ENCODE measurements at places on chromosomes 5 and 9. TPM values are rescaled to one million over a fixed set of nuclear protein-coding genes. Genes with fewer than 3 reads are reported as not detected.

DNA sequence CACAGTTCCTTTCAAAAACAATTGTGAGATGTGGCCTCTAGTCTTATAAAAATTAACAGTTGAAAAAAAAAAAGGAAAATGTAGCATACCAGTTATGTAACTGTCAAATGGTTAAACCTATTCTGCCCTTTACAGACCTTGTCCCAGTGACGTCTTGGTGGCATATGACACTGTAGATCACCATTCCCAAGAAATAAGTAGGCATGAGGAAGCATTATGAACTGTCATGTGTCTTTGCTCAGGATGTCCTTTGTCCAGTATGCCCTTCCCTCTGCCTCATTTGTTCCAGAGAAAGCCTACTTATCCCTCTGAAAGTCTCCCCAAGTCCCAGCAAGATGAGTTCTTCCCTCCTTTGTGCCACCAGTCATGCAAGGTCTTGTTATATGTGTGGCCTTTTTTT lies 63.2 kb downstream of the PAM start:
- DNase-seq: no peak

DNA sequence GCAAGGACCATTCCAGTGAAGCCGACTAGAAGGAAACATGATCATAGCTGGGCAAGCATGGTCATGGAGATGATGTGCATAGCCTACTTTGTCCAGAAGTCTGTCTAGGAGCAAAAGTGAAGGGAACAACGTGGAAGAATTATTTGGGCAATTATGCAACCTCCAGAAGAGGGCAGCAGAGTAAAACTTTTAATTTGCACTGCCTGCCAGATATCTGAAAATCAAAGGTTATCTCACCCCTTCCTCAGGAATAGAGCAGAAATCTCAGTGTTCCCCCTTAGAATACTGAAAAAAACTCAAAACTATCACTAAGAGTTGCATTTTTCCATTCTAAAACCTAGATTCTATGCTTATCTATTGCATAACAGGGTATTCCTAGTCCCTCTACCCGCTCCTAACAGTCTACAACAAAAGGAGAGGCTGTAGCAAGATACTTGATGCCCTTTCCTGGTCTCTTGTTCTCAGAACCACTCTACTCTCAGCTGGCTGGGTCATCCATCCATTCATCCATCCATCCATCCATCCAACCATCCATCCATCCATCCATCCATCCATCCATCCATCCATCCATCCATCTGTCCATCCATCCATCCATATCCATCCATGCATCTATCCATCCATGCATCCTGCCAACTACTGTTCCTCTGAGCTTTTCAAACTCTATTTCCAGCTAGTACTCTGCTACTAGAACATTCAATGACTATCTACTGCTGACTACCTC lies 8.4 kb upstream of the SETD9 start:
- peak; percentile 46 for DNase-seq

DNA sequence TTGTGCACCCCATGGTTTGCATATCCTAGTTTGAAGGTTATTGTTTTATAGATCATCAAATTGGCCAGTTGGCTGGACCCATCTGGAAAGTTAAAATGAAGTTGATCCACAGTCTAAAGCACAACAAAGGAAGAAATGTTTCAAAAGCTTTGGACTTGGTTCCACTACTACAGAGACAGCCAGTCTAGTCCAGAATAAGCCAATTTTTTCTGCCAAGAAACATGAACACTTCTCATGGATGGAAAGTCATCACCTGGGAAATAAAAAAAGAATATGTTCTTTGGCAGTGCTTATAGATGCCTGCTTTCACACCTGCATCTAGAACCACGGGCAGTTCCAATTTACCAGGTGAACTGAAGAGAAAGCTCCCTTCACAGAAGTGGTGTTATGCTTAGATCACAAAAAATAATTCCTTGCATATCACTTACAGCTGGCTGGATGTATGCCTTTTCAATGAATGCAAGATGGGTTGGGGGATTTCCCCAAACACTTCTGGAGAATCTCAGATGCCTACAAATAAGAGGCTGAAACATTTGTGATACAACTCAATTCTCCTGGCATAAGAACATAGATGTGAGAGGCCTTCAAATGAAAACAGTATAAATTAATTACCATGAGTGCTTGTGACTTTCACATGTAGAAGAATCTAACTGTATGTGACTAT lies 26.9 kb downstream of the C9 start:
- no peak for DNase-seq

DNA sequence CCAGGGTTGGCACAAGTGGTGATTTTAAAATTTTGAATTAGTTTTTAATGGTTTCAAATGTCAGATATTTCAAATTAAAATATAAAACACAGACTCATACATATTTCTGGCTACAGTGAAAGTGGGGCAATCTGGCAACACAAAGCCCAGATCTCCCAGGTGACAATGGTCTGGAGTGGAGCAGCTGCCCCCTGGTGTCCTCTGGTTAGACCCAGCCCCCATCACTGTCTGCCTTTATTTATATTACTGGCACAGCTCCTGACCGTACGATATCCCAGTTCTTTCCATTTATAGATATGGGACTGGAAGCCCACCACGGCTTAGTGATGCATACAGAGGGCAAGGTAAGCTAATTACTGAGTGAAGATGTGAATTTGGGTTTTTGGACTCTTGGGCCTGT lies 37.3 kb downstream of the MACIR start:
- no peak for DNase-seq

DNA sequence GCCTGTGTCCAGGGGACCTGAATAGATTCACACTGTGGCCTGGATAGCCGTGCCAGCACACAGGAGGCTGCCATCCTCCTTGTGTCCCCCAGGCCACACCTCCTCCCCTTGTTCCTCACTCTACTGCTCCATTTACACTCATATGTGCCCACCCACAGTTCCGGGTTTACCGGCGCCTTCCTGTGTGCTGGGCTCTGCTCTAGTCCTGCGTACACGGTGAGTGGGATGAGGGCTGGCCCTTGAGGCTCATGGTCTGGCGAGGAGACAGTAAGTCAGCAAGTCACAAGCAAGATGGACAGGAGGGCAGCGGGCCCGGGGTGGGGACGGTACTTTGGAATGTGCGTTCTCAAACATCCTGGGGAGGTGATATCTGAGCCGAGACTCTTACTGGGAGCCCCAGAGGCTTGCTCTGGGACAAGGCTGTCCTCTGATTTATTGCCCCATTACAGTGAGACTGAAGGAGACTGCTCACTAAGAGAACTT lies 32.4 kb upstream of the NXNL2 start:
- no peak for DNase-seq

DNA sequence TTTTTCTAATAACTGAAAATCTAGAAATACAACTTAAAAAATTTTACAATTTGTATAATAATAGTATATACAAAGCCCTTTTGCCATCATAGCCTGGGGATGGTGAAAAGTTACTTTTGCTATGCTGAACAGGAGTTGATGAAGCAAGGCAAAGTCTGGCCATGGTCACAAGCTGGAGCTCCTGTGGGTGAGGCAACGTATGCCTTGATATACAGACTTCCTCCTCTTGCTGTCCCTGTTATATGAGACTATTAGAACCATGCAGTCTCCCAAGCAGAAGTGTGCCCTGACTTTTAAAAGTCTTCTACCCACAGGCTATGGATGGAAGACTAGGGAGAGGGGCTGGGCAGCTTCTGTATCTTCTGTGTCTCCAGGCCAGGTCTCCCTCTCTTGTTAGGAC lies 15.7 kb downstream of the FAM151B start:
- no peak for DNase-seq

DNA sequence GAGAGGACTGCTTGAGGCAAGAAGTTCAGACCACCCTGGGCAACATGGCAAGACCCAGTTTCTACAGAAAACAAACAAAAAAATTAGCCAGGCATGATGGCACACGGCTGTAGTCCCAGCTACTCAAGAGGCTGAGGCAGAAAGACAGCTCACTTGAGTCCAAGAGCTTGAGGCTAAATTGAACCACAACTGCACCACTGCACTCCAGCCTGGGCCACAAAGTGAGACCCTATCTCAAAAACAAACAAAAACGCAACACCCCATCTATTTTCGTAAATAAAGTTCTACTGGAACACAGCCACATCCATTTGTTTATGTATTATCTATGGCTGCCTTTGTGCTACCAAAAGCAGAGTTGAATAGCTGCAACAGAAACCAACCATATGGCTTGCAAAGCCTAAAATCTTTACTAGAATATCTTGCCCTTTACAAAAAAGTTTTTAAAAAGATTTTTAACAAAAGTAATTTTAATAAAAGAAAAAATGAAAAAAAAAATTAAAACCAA lies 67.5 kb downstream of the SETX start:
- no peak for DNase-seq

- DNase-seq: no peak
These were observed 1399.2 kb upstream of the CDH6 start for GRCh38 chr5:29794141-29794787.

DNA sequence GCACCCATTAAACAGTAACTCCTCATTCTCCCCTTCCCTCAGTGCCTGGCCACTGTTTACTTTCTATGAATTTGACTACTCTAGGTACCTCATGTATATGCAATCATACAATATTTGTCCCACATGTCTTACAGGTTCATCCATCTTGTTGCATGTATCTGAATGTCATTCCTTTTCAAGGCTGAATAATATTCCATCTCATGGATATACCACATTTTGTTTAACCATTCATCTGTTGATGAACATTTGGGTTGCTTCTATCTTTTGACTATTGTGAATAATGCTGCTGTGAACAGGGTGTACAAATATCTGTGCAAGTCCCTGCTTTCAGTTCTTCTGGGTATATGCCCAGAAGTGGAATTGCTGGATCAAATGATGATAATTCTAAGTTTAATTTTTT lies 40.9 kb downstream of the INIP start:
- DNase-seq: no peak

GRCh38 chr9:93895535-93895934 lies 59.6 kb downstream of the BARX1 start:
- no peak for DNase-seq

- no peak for DNase-seq
These were observed 152.2 kb downstream of the FGF18 start for GRCh38 chr5:171571663-171572062.

DNA sequence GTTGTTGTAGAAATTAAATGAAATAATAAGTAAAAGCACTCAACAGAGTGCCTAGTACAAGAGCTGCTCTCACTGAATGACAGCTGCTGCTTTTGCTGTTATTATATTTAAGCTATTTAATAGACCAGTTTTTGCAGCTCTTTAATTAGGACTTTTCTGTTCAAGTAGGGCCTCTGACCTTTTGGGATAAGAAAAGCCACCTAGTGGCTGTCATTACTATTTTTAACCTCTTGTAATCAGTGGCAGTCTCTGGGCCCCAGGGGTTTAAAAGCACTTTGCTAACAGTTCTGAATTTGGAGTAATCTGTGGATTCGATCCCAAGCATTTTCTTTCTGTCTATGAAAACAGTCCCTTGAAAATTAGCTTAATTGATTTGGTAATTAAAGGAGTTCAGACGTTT lies 121.1 kb downstream of the NUDT12 start:
- no peak for DNase-seq

DNA sequence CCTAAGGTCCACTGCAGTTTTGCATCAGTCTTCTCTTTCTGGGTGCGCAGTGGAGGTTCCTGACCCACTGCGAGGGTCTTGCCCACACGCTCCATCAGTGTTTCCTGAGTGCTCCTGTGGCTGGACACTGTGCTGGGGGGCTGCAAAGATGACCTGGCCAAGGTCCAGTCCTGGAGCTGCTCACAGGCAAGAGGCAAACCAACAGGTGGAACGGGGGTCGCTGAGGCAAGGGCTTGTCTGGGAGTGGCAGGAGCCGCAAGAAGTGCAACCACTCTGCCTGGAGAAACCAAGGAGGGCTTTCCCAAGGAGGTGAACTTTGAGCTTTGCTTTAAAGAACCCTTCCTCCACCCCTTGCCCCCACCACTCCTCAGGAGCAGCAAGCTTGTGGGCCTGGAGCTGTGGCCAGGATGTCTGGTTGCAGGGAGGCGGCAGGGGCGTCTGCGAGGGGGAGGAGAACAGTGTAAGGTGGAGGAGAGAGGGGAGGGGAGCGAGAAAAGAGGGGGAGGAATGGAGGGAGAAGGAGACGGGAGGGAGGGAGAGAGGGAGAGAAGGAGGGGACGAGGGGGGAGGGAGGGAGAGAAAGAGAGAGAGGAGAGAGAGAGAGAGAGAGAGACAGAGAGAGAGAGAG lies 444 bp upstream of the CPLX2 start:
- DNase-seq: no peak

GRCh38 chr5:25694801-25695200 lies 1050.0 kb upstream of the CDH10 start:
- no peak for DNase-seq

PSD2 gene
- not detected for total RNA-seq

COL23A1 gene
- total RNA-seq: 0.07 TPM

EQTN gene
- total RNA-seq: not detected

RECK gene
- 8.5 TPM for total RNA-seq
